ENCODE measurements at places on chromosomes 4 and X.

DNA sequence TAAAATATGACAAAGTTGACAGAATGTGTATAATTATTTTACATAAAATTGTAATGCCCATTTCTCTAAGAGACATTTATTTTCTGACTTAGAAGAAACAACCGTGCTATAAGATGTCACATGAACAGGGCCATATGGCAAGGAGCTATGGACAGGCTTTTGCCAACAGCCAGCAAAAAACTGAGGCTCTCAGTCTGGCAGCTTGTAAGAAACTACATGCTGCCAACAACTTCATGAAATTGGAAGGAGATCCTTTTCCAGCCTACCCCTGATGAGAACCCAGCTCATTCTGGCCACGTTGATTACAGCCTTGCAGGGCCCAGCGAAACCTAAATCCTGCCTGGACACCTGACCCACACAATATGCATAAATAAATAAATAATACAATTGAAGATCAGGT is 250.3 kb upstream of the ARSJ start:
- DNase-seq: no peak

- no peak for DNase-seq
These were observed 103.4 kb upstream of the PDLIM3 start for GRCh38 chr4:185638548-185639301.

GRCh38 chr4:81195475-81195874 is 19.5 kb downstream of the PRKG2 start:
- peak; percentile 55 for DNase-seq

- DNase-seq: peak; percentile 38
These were observed 147.6 kb upstream of the EOLA2 start for GRCh38 chrX:150085881-150086280.

DNA sequence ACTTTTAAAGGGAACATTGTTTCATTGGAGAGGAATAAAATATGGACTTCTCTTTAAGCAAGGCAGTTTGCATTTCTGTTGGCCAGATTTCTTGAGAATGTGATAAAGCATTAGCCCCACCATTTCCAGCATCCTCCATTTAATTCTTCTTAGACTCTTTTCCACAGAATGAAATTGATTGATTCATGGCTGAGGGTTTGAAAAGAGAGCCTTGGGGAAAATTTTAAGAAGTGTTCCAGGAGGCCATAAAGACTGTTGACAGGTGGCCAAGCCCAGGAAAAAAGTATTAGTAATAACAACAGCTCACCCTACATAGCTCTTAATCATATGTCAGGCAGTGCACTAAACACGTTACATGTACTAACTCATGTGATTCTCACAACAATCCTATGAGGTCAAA is 53.4 kb downstream of the SHROOM3 start:
- no peak for DNase-seq

- no peak for DNase-seq
These were observed 62.7 kb downstream of the BMP15 start for GRCh38 chrX:50973199-50973598.

DNA sequence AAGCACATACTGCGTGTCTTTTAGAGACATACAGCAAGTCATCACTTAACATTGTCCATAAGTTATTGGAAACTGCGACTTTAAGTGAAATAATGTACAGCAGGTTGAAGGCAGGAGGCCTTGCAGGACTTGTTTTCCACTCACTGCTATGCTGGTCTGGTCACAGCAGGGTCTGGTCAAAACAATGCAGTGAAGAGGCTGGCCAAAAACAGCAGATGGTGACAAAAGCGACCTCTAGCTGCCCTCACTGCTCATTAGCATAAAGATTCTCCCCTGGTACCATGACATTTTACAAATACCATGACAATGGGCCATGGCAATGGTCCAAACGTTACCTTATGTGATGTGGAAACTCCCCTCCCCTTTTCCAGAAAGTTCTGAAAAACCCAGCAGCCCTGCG is 1283.6 kb downstream of the FSTL5 start:
- no peak for DNase-seq

- DNase-seq: no peak
These were observed 47.9 kb downstream of the FHL1 start for GRCh38 chrX:136195247-136195646.

DNA sequence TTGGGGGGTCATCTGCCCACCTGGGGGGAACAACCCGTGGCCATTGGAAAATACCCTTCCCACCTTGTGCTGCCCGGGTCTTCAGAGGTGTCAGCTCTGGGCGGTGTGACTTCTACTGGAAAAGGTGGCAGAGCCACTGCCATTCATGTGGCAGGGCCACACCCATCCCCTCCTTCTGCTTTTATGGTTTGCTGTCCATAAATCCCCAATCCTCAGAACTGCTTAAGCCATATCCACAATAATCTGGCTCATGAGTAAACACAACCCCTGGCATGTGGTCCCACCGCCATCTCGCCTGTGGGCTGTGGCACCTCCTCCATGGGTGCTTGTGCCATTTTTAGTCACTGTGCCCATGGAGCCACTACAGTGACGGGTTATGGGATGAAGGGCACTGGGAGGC is 20.6 kb downstream of the SORCS2 start:
- DNase-seq: no peak

DNA sequence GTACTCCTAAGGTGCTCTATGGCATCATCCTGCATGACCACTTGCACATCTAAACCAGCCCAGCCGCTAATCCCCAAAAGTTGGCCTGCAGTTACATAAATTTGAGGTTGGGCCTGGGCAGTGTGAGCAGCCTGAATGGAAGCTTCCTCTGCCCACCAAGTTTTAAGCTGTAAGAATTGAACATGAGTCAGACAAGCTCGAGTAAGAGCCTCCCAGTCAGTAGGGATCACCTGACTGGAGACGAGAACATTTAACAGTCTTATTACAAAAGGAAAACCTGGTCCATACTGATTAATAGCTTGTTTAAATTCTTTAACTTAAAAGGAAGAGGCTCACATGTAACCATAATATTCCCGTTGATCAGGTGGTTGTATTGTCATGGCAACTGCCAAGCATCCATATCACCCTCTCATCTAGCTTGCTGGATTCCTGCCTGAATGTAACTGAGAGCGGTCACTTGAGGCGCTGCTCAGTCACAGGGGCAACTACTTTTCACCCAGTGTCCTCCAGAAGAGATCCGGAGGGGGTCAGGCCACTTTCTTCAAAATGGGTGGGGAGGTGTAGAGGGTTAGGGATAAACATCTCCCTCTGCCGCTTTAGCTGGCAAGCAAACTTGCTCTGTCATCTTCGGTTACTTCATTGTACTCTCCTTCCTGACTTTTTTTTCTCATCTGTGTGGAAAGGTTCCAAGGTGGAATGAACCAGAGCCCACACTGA is 56.6 kb upstream of the WDR1 start:
- no peak for DNase-seq

- DNase-seq: peak; percentile 24
These were observed 642.4 kb downstream of the TRIML1 start for GRCh38 chr4:188781655-188782054.

- no peak for DNase-seq
These were observed 67.4 kb downstream of the ENPP6 start for GRCh38 chr4:184150102-184150839.

DNA sequence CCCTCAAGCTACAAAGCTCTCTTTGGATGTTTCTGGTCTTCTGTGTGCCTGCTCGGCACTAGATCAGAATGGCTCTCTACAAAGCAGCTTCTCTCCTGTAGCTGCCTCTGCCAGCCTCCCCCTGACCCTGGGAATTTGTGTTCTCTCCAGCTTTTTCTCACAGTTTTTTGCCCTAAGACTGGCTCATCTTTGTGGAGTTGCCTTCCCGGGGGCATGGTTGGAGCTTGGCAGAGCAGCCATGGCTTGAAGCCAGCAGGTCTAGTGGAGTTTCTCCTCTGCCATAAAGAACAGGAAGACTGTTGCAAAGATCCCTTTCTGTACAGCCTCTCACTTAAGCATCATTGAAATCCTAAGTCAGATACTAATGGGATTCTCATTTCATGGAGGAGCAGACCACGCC is 163.3 kb upstream of the MAMLD1 start:
- DNase-seq: no peak
